RWPE1 (cell line): ENCODE measurements at places on chromosomes 11 and 22.

DNA sequence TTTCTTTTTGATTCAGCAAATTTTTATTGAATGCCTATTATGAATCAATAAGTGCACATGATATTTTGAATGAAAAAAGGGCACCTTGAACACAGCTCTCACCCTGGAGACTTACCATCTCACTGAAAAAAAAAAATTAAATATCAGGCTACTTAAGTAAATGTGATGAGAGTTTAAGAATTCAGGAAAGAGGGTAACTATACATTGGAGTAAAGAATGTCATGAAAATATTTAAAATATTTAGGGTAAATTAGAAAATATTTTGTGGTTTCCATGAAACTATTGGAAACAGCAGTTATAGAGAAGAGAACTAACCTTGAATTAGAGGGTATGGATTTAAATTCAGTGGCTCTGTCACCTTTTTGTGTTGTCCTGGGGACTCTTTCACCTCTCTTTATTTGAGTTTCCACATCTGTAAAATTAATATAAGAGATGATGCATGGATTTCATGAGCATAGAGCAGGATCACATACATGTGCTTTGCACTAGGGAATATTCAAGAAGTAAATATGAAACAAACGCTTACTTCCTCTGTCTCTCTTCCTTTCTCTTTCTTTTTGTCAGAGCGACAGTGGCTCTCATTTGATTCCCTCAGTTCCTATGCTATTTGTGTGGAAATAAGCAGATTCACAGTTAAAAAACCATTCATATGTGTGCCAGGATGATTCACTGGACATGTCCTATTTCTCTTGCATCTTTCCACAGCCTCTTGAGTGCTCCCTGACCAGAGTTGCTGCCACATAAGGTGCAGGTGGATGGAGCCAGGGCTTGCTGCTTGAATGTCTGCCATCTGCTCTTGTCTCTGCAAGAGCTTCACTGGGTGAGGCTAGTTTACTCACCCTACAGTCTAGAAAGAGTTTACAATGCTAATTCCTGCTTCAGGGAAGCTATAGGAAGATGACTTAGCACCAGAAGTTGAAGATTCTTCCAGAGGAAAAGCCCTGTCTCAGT is 533.1 kb downstream of the ETS1 start:
- peak; percentile 8 for DNase-seq

- no peak for DNase-seq
Observed at GRCh38 chr11:75069473-75069872, 27.2 kb downstream of the OR2AT4 start.

DNA sequence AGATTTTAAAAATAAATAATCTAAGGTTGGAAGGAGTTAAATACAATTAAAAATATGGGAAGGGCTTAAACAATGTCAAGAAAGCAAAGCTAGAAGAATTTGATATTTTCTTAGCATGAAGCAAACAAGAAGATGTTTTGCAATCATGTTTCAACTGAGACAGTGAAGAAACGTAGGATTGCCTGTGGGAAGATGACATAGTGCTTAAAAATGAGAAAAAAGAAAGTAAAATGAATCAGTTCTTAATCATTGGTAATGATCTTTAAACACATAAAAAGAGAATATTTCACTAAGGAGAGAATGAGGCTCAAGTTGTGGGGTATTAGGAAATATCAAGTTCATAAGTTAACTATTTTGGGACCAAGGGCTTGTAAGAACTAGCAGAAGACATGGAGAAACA is 855.0 kb downstream of the METTL15 start:
- DNase-seq = peak; percentile 24

DNA sequence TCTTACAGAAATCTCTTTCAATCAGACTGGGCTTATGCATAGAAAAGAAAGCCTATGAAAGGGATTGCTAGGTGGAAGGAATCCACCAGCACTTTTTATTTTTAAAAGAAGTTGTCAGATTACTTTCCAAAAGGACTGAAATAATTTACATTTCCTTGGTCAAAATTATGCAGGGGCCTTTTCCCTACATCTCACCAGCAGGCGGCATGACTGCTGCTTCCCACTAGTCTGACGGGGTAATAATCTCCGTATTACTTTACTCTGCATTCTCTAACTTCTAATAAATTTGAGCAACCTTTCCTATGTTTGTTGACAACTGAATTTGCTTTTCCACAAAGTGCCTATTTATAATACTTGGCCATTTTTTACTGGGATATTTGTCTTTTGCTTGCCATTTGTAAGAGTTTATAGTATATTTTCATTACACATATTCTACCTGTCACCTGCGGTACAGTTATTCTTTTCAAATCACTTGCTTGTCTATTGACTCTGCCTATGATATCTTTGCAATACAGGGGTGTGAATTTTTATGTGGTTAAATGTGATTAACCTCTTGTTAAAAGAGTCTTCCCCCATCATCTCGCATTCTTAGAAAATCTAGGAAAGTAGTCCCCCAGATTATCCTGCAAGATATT is 51.9 kb upstream of the USP47 start:
- DNase-seq = peak; percentile 28

DNA sequence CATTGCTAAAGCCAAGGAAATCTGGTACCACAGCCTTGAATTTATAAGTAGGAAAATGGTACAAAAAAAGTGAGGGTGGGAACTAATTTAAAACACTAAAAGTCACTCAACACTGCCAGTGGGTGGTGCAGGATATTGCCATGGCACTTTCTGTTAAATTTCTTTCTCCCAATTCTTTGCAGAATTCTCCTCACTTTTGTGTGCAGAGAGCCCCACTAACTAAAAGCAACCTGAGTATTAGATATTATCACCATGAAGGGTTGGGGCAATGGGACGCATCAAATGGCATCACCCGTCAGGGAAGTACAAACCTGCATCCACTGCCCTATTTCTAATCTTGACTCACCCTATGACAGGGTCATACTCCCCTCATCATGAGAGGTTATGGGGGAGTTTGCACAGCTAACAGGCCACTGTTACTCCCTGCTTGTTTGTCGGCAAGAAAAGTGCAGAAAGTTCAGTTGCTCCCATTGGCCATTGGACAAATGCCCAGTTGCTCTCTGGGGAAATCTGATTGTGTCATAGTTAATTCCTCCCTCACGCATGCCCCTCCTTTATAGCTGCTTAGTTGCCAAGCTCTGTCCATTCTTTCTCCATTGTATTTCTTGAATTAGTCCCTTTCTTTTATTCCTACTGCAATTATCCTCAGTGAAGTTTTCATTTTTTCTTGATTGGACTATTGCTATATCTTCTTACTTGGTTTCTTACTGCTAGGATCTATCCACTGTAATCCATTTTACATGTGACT is 93.8 kb upstream of the BLID start:
- no peak for DNase-seq

DNA sequence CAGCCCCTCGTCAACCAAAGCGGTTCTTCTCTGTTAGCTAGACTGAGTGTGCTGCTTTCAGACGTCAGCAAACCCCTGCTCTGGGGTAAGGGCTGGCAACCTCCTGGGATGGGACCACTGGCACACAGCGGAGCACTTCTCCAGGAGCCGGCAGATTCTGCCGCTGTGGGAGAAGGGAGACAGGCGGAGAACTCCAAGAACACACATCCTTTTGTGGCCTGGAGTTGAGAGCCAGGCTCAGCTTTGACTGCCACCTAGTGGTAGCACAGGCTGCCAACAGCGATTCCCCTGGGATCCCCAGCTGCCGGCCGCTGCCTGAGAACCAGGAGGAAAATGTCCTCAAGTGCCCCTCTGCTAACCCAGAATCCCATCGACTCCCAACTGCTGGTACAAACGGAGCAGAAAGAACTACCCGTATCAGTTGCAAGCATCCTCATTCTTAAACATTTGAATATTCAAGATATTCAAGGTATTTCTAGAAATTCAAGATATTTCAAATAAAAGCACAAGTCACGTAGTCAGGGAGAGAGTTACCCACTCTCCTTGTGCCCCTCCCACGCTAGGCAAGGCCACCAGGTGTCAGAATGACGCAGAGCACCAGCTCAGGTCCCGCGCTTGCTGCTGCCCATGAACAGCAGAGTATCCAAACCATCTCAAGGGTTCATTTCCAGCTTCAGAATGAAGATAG is 4.9 kb downstream of the LTO1 start:
- peak; percentile 84 for DNase-seq

- no peak for DNase-seq
Observed at GRCh38 chr22:42074132-42074811, at the start of gene PHETA2. PHETA2 (plus strand) TSS chr22:42074248; CDS start chr22:42077294, 3,046 bp downstream.

DNA sequence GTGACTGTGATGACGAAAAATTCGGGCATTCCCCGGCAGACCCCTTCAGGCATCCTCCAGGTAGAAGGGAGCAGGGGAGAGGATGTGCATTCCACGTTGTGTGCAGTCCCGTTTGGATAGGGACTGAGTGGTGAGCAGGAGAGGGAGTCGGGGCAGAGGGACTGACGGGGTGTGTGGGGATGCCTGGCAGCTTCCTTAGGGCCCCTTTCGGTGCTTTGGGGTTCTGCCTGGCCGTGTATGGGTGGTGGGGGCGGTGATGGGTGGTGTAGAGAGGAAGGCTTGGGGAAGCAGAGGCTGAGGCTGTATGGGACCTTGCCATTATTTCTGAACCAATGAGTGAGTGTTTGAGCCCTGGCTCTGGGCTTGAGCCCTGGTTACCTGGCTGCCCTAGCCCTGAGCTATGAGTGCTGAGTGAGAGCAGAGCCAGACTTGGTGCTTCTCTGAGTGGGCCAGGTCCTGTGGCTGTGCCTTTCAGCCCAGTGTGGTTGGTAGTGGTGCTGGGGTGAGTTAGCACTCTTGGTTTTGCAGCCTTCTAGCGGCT is 914 bp downstream of the INPPL1 start:
- DNase-seq = no peak

- no peak for DNase-seq
Observed at GRCh38 chr22:27440304-27440865, 361.2 kb downstream of the MN1 start.

DNA sequence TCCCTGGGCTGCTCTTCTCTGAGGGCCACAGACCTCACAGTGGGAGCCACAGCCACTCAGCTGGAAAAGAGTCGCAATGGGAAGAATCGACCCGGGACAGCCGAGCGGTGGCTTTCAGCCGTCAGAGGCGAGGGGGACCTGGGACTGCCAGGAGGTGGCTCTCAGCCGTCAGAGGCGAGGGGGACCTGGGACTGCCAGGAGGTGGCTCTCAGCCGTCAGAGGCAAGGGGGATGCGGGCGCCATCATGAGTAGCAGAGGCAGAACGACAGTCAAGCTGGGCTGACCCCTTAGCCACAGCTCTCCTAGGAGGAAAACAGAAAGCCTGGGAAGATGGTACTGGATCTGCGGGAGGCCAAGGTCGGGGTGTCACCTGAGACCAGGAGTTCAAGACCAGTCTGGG is 14.9 kb upstream of the MUC2 start:
- no peak for DNase-seq

- DNase-seq = no peak
Observed at GRCh38 chr11:23124249-23124648, 264.0 kb upstream of the CCDC179 start.

- no peak for DNase-seq
Observed at GRCh38 chr11:35800970-35801953, 138.7 kb downstream of the TRIM44 start.

DNA sequence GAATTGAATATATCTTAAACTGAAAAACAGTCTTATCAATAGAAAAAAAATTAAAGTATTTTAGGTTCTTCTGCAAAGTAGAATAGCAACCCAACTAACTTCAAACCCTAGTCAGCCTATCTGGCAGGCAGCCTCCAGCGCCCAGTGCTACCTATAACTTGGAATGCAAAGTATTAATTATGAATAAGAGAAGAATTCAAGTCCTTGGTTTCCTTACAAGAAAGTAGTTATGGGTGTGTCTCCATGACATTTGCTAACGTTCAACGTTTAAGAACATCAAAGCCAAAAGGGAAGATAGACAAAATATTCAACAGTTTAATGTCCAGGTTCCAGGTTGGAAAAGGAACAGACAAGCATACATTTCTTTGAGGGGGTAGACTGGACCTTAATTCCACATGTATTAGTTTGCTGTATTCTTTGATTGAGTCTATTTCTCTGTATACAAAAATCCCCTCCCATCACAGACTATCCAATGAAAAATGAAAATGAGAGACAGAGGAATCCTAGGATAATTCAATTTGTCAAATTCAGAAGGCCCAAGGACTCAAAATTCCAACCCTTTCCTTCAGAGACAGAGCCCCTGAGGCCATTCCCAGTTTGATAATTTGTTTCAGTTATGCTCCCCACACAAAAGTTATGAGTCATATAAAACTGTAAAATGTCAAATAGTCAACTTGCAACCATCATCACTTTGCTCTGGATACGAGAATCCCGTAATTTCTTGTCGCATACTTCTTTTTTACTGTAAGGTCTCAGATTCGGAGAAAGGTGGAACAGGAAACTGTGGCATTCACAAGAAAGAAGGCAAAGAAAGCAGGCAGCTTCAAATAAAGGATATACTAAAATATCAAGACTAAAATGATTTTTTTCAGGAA is 83.7 kb upstream of the CHRM4 start:
- DNase-seq = peak; percentile 34

GRCh38 chr22:44972363-44973083 is 37.3 kb downstream of the PHF21B start:
- DNase-seq = no peak

GRCh38 chr11:2794968-2795322 is 90.6 kb downstream of the CDKN1C start:
- DNase-seq = no peak

GRCh38 chr22:46725096-46725495 is 13.0 kb downstream of the CERK start:
- no peak for DNase-seq

DNA sequence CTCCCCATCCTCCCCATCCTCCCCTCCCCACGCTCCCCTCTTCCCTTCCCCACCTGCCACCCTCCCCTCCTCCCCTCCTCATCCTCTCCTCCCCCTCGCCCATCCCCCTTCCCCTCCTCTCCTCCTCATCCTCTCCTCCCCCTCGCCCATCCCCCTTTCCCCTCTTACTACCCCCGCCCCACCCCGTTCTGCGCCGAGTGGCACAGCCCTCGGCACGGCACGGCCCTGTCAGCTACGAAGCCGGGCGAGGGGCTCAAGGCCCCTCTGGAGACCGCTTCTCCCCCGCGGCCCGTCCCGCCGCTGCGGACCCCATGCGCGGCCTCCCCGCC is 449.9 kb downstream of the OPCML start:
- DNase-seq = no peak

GRCh38 chr11:1235901-1236315 is 13.0 kb downstream of the MUC5B start:
- no peak for DNase-seq

DNA sequence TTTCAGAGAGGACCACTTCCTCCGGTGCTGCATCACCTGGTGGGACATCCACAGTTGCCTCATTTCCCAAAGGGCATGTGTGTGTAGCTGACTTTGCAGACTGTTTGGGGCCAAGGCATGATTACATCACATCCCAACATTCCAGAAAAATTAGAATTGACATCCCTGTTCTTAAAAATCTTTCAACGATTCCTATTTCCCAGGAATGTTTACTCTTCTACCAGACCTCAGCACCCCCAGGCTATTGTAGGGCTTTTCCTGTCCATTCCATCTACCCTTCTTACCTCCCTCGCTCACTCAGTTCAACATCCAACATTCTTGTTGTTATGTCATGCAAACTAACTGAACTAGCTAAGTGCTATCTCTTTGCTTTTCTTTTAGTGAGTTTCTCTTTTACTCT is 37.3 kb downstream of the PIWIL4 start:
- no peak for DNase-seq

GRCh38 chr11:36594316-36594989 is at the start of gene IFTAP:
IFTAP (plus strand) TSS chr11:36594502; CDS start chr11:36610104, 15,602 bp downstream.
- DNase-seq = peak; percentile 87

- DNase-seq = no peak
Observed at GRCh38 chr11:44615041-44615755, 49.7 kb downstream of the CD82 start.
